ENCODE measurements at places on chromosomes 6 and 20.

DNA sequence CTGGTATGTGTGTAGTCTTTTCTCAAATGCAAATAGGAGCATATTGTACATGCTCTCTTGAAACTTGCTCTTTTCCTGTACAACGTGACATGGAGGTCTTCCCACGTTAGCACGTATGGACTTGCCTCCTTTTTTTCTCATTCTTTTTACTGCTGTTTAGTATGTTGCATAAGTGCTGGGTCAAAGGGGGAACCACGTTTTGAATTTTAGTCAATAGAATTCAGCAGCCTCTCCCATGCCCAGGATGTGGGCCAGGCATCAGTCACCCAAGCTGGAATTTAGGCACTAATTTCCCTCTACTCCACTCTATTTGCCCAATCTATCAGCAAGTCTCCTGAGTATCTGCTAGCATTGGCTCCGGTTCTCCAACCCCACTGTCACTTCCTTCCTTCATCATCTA is 41.5 kb upstream of the RNF24 start:
- no peak for DNase-seq

- no peak for DNase-seq
Observed at GRCh38 chr20:46562373-46563169, 12.1 kb upstream of the OCSTAMP start.

DNA sequence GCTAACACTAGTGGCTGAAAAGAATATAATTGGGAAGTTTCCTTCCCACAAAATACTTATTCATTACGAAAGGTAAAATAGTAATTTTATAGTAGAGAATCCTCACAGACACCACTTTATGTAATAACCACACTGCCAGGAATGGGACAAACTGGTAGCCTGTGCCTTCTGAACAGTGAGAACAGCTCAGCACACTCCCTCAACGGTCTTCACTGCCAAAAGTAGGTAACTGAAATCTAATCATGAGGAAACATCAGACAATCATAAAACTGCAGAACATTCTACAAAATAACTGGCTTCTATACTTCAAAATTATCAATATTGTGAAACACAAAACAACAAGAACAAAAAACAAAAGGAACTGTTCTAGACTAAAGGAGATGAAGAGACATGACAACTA is 44.1 kb downstream of the NUP153 start:
- no peak for DNase-seq

GRCh38 chr20:40714916-40715315 is 25.9 kb upstream of the MAFB start:
- no peak for DNase-seq

- no peak for DNase-seq
Observed at GRCh38 chr6:45491874-45492273, 114.1 kb upstream of the SUPT3H start.

- no peak for DNase-seq
Observed at GRCh38 chr6:109121411-109121810, 26.1 kb downstream of the CEP57L1 start.

DNA sequence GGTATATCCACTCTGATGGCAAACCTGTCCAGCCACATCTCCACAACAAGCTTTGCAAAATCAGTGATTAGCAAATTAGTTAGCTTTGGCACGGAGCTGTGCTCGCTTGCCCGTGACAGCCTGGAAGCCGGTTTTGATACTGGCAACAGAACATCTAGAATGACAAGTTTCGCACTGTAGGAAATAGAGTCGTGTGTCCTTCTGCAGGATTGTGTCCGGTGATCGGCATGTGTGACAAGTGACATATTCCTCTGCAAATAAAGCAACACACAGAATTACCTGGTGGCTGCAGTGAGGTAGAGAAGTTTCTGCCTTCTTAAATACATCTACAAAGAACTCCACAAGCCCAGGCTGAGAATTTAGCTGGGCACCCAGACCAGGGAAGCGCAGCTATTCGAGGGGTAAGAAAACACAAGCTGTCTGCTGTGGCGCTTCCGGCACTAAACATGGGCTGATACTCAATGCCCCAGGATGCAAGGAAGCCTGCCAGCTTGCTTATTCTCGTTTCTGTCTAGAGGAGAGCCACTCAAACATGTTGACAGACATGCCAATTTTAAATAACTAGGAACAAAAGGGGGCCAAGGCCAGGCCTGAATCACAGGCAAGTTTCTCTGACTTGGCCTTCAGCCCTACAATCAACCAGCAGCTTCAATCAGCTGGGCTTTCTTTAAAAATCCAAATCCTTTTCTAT is 22.2 kb downstream of the EIF2S2 start:
- no peak for DNase-seq

- DNase-seq: no peak
Observed at GRCh38 chr6:74671558-74672025, 534.3 kb downstream of the COL12A1 start.

- no peak for DNase-seq
Observed at GRCh38 chr20:21019814-21020658, 86.1 kb downstream of the LINC00237 start.

All from esophagus squamous epithelium (tissue), 5 donors.